Activated naive CD4-positive, alpha-beta T cell treated with anti-CD3 and anti-CD28 coated beads, Interleukin-2, amount 50 U/mL, for 16 hours (primary cell): ENCODE measurements at places on chromosomes 4 and X.

DNA sequence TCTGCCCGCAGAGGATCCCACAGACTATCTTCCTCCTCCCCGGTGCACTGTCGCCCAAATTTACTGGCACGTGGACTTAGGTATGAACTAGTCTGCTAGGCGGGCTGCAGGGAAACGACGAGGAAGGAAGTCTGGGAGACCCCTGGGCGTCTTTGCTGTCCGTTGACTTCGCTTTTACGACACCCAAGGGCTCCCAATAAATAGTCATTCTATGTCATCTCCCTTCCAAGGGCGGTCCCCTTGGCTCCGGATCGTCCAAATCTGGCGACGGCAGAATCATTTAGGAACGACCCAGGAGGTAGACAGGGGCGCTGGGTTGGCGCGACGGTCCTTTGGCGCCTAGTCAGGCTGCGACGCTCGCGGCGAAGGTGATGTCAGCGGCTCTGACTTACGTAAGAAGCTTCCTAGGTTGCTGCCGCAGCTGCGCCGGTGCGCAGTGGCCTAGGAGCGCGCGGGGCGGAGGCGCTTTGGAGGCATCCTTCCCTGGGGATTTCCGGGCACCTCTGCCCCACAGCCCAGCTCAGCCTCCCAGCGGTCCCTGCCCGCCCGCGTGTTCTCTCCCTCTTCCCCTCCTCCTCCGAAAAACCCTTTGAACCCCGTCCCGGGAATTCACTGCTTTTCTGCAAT is 2.2 kb downstream of the NHS start:
- no peak for DNase-seq

- no peak for DNase-seq
Observed at GRCh38 chrX:154029439-154029838, 9.7 kb upstream of the IRAK1 start.

- DNase-seq = no peak
Observed at GRCh38 chr4:120731561-120731960, 191.0 kb downstream of the PRDM5 start.

DNA sequence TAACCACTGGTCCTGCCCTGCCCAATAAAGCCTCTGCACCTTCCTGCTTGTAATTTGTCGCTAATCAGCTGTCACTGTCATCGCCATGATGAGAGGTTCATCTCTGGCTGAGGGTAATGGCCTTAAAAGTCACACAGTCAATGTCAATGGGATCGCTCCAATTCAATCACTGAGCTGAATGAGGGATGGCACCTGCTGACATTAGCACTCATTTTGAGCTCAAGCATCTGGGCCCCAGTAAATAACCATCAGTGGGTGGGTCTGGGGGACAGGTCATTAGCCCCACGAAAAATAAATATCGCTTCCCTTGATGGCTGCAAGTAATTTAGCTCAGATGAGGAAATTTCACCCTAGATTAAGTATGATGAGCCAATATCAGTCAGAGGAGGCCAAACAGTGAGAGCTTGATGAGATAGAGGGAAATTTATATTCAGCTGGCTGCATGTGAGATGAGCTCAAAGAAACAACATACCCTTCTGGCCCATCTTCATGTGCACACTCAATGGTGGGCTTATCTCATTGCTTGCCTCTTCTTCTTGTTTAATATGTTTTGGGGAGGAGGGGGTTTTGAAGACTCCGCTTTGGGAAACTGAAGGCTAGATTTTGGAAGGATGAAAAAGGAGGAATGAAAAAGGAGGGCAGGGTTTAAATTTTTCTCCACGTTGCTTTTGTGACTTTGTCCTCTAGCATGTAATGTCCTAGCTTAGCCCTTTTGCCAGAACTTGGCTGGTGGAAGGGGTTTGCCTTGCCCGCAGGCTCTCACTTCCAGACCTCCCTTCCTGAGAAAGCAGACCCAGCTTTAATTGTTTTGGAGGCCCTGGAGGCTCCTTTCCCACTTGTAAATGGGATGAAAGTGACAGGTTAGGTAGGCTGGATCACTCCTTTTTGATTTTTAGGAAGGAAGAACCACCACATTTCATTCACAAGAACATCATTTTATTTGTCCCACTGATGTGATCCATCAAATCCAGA is 84.8 kb upstream of the PAQR3 start:
- DNase-seq = no peak

- no peak for DNase-seq
Observed at GRCh38 chr4:94036964-94037363, 170.7 kb upstream of the SMARCAD1 start.
